ENCODE measurements at places on chromosomes 1 and 21.

DNA sequence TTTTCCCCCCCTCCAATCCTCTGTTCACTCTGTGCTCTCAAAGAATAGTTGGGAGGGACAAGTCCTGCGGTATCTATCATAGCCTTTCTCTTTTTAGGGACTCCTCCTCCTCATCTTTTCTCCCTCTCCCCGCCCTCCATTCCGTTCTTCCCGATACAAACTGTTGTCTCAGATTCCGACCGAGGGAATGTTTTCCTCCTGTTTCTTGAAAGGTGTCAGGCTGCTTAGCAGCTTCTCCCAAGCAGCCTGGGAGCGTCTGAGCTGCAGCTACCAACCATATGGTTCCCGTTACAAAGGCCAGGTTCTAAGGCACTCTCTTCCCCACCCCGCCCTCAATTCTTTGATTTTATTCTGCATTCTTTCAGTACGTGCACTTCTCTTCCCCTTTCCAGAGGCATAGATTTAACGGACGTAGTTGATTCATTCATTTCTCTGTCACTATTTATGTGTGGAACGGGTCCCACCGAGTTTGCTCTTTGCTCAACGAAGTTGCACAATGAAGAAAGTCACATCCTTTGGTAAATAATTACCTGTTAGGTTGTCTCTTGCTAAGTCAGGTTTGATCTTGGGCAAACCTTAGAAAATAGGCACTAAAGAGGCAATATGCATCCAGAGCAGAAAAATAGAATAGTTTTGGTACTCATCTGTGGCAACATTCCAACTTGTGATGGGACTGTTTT is 2.8 kb downstream of the ADGRL2 start:
- no peak for DNase-seq

- no peak for DNase-seq
These were observed 61.3 kb upstream of the GPR153 start for GRCh38 chr1:6322161-6322560.

DNA sequence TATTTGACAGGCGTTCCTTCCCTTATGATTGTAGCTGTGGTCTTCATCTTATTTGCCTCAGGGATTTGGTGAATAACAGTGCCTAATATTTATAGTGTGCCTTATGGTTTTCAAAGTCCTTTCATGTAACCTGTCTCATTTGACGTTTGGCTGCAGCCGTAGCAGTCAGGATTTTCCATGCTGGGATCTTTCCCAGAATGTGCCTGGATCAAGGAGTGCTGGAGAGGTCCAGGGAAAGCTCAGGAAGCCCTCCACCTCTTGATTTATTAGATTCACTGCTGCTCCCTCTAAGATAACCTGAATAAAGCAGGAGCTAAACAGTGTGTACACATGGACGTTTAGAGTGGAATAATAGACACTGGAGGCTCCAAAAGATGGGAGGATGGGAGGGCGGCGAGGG is 5.2 kb downstream of the C1orf21 start:
- DNase-seq, result no peak

- no peak for DNase-seq
These were observed 49.5 kb upstream of the HNRNPU start for GRCh38 chr1:244913806-244914205.

DNA sequence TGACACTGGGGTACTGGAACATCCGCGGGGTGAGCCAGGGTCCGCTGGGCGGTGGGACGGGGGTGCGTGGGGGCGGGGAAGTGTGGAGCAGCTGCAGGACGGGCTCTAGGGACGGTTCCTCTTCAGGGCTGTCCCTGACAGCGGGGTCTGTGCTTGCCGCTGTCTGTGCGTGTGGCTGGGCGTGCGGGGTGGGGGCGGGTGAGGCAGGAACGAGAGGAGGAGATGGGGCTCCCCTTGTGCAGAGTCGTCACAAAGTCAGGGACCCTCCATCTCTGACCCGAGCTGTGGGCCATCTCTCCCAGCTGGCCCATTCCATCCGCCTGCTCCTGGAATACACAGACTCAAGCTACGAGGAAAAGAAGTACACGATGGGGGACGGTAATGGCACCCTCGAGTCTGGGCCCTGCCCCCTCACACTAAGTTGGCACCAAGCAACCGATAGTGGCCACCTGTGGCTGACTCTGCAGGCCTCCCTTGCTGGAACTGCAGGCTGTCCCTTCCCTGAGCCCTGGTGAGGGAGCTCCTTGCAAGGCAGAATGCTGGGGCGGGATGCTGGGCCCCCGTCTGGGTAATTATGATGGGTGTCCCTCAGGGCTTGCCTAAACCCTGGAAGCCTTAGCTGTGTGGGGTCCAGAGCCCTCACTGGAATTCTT is 392 bp downstream of the GSTM2 start:
- no peak for DNase-seq

DNA sequence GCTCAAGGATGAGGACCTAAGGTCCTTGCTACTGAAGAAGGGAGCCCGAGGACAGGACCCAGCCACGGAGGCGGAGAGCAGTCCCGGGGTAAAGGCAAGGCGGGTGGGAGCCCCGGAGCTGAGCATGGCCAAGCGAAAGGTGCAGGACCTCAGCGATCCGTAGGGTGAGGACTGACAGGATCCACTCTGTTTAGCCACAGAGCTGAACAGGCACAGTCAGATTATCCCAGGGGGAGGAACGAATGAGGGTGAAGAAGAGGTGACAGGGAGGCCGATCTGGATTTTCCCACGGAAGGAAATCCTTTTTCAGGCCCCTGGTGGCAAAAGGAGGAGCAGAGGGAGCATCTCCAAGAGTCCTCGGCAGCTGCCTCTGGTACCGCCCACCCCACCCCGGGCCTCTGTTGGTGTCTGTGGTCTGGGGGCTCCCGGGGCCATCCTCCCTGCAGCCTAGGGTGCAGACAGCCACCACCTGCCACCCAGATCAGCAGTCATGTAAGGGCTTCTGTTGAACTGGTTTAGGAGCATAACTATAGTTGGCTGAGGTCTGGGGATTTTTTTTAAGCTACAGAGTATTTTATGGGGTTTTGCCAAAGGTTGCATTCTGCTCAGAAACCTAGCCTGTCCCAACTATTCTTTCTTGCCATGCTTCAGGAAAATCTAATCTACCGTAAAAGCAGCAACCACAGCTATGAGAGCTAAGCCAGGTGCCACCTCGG is 32.3 kb upstream of the LBR start:
- no peak for DNase-seq

GRCh38 chr1:59669752-59670312 is 144.9 kb upstream of the HOOK1 start:
- no peak for DNase-seq

DNA sequence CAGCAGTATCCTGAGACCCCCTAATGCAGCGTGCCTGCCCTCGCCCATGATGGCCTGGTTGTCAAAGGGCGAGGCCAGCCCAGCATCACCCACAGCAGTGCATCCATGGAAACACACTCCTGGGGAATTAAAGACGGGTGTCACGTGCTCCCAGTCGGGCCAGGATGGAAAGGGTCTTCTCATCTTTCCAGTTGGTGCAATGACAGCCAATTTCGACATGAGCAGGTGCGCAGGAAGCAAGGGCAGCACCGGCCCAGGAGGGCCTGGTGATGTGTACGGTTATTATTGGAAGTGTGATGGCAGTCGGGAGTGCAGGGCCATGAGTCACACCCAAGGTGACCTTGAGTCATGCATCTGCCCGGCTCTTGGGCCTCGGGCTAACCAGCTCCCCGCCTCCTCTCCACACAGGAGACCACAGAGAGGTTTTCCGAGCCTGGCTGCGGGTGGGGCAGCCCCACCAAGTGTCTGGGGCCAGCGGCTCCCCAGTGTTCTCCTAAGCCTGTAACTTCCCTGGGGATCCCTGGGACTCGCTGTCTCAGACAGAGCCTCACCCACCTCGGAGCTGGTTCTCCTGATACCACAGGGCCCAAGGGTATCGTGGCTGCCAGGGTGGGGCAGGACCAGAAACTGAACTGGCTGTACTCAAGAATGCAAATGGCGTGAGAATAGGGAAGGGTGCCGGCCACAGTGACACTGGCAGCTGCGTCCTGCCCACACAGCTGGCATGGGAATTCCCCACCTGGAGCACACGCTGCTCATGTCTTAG is 119.8 kb downstream of the SIK1 start:
- DNase-seq, result no peak

GRCh38 chr21:29610779-29611360 is 312.1 kb downstream of the BACH1 start:
- no peak for DNase-seq

DNA sequence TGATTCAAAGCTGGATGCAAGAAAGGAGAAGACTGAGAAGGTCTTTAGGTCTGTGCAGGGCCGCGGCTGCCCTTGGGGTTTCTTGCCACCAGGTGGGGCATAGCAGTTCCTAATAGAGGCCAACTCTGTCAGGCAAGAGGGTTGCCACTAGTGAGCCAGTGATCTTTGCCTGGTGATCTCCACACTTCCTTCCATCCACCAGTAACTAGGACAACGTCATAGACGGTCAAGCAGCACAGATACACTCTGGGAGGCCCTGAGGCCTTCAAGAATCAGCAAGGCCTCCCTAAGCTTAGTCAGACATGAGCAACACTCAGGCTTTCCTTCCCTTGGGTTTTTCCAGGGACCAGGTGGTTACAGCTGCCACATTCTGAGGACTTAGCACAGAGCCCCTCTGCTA is 32.9 kb upstream of the ATP2B4 start:
- DNase-seq, result peak; percentile 65

DNA sequence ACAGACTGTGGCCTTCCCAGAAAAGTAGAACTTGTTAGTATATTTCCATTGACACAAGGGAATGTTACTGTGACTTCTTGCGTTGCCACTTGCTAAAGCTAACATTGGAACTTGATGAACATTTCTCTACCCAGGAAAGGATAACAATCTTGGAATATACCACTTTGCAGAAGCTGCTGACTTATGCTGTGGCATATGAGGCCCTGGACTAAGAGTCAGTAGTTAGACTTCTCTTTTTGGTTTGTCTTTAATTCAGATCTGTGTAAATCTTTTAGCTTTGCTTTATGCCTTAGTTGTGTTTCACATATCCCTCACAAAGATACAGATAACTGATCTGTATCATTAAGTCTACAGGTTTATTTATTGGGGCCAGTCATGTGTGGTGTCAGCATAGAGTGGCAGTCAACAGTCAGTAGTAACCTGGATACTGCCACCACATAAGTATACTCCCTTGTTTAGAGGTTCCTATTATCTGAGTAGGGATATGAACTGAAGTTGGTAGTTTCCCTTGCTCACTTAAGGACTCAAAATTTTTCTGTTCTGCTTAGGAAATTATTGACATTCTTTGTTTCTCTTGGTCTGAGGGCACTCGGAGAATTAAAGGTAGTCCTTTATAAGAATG is 14.7 kb downstream of the RNF2 start:
- no peak for DNase-seq

GRCh38 chr21:34593954-34594531 is 20.9 kb downstream of the RCAN1 start:
- DNase-seq, result no peak

DNA sequence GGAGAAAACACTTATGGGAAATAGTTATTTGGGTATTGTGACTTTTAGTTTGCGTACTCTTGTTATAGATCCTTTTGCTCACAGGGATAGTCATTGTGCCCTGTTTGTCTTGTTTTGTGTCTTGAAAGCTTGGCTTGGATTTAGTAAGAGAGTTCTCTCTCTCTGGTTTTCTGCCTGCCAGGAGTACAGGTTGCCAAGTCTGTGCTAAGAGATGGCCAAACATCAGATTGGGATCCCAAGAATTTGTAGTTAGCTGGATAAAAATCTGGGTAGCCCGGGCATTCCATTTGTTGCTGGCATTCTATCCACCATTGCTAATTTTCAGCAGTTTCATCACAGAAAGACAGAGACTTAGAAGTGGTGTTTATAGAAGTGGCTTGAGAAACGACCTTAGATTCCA is 222.2 kb downstream of the NRIP1 start:
- DNase-seq, result no peak

DNA sequence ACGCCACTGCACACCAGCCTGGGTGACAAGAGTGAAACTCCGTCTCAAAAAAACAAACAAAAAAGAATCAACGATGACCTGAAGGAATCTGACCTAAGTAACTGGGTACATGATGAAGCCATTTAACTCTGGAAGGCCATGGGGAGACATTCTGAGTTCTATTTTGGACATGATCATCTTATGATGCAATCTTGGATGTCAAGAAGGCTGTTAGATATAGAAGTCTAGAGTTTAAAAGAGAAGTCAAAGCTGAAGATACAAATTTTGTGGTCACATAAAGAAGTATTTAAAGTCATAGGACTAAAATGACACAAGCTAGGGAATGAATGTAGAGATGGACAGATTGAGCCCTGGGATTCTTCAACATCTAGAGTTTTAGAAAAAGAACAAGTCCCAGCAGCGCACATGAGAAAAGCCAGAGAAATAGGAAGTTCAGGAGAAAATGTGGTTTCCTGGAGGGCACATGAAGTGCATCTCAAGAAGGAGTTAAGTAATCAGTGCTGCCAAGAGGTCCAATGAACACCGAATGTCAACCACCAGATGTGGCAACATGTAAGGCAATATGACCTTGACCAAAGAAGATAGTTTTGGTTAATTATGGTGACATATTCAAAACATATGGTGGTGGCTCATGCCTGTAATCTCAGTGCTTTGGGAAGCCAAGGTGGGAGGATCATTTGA is 26.8 kb downstream of the ELK4 start:
- no peak for DNase-seq
